ENCODE measurements at places on chromosomes 1 and 21.

DNA sequence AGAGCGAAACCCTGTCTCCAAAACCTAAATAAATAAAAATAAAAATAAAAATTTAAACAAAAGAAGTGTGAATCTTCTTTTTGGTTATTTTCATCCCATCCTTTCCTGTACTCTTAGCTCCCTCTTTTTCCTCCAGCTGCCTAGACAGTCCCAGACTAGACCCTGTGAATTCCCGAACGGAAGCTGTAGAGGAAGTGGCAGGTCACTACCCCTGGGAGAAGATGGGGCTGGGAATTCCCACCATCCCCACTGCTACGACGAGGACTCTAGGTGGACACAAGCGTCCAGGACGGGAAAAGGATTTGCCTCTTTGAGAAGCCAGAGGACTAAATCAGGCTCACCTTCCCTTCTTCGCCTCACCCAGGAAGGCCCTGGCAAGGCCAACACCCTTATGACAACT lies 12.6 kb downstream of the RHBDL2 start:
- no peak for DNase-seq

- no peak for DNase-seq
Observed at GRCh38 chr1:116886291-116886878, 23.3 kb upstream of the PTGFRN start.

DNA sequence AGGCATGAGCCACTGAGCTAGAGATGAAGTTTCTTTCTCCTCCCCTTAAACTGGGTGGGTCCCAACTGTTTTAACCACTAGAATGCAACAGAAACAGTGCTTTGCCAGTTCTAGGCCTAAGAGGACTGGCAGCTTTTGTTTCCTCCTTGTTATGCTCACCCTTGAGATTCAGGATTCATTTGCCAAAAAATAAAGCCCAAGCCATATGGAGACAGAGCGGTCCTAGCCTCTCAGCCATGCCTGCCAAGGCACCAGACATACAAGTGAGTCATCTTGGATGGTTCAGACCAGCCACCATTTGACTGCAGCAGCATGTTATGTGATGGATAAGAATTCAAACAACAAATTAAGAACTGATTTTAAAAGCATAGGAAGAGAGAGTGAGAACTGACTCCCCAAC lies 38.1 kb upstream of the STUM start:
- DNase-seq = no peak

DNA sequence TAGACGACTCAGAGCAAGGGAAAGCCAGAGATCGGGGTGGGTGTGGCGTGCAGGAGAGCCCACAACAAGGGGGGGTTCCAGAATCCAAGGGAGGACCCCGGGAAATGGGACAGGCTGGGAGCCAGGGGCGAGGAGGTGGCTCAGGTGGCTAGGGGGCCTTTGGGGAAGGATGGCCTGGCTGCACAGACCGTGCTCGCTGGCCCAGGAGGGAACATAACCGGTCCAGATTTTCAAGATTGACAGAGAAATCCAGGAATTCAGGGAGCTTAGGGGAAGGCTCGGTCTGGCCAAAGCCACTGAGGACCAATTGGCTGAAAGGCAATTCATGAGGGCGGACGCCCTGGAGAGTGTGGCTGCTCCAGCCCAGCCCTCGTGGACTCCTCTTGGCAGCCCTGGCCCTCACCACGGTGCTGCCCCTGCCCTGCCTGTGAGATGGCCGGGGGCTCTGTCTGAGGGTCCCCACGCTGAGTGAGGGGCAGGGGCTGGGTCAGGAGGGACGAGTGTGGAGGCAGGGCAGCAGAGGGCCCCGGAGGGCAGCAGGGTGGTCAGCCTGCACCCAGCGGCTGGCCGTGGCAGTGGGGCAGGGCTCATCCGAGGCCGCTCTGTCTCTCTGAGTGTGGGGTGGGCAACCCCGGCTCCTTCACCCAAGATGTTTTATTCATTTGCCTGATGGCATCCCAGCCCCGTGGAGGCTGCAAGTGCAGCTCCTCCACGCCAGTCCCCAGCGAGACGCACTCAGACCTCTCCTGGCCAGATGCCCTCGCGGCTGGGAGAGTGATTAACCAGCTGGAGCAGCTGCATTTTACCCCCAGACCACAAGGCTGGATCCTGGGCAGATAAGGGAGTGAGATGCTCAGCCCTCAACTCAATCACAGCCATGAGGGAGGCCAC lies 5.6 kb upstream of the LRRC3 start:
- DNase-seq = no peak

DNA sequence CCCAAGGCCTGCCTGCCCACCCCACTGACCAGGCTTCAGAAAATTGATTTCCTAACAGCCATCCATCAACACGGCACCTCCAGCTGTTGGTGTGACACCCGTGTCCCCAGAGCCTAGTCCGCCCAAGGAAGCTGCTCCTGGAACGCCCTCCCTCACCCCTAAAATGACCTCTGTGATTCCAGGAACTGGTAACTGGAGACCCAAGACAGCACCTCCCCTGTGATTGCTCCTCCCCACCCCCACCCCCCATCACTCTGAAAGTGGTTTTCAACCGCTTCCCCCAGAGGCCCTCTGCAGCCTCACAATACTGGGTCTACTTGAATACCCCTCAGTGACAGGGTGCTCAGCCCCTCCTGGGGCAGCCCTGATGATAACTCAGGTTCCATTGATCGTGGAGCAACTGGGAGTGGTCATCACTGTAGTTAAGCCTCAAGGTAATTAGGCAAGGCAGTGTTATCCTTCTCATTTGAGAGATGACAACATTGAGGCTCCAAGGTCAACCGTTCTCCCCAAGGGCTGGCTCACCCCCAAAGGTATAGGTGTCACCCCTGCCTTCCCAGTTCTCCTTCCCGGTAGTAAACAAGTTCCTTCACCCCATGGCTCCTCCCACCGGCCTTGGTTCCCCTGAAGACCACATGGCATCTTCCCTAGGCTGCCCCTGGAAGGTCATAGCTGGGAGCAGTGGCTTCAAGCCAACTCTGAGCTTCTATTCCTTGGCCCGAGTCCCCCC lies 52.0 kb downstream of the TAS1R2 start:
- DNase-seq = no peak

DNA sequence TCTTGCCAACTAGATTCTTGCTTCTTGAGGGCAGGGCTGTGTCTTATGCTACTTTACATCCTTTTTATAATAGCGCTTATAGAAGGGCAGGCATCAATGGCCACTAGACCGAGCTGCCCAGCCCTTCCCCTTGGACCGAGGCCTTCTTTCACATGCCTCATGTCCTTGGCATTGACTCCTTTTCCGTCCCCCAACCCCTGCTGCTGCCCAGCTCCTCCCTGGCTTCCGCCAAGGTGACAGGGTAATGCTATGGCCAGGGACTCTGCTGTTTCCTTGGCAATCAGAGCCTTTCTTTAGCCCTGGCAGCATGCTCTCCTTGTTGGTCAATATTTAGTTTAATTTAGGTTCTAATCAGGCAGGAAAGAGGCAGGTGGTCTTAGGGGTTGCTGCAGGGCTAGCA lies 48.2 kb downstream of the DDX20 start:
- DNase-seq = no peak

- DNase-seq = no peak
Observed at GRCh38 chr1:187042538-187042937, 213.8 kb downstream of the PLA2G4A start.

- DNase-seq = no peak
Observed at GRCh38 chr1:20974951-20975350, 187.8 kb upstream of the HP1BP3 start.

Measured in COR-L47 (cell line).